ENCODE measurements at places on chromosomes 5 and 9. TPM values are rescaled to one million over a fixed set of nuclear protein-coding genes. Genes with fewer than 3 reads are reported as not detected.
A peak's percentile ranks its signal among the peaks of the same experiment; 100 is the strongest.

NCS1 gene
- total RNA-seq = 16.7 TPM

CA9 gene
- 670 TPM for total RNA-seq

GRCh38 chr9:113606510-113606909 lies 143.0 kb downstream of the RGS3 start:
- H3K27me3 ChIP-seq = no peaks in the 10 kb centered on the region
- no peak for DNase-seq
- H3K4me1 ChIP-seq = peaks cover 38% of the 10 kb centered on the region
- no peaks in the 10 kb centered on the region for H3K36me3 ChIP-seq
- no peak overlapping the region for H3K4me3 ChIP-seq

DNA sequence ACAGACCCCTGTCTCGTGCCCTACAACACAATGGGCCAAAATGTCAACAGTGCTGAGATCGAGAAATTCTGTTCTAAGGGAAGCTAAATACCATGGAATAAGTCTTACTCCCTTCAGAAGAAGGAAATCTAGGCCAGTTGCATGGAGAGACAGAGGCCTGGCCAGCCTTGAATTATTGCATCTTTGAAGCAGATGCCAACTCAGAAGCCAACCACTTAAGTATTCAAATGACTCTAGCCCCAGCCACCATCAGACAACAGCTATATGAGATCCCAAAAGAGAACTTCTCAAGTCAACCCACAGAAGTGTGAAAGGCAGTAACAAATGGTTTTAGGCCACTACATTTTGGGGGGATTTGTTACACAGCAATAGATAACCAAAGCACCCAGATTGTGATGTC lies 180.1 kb downstream of the ACTL7B start:
- no peaks in the 10 kb centered on the region for H3K27me3 ChIP-seq
- H3K4me1 ChIP-seq = no peaks in the 10 kb centered on the region
- no peak overlapping the region for H3K4me3 ChIP-seq

DNA sequence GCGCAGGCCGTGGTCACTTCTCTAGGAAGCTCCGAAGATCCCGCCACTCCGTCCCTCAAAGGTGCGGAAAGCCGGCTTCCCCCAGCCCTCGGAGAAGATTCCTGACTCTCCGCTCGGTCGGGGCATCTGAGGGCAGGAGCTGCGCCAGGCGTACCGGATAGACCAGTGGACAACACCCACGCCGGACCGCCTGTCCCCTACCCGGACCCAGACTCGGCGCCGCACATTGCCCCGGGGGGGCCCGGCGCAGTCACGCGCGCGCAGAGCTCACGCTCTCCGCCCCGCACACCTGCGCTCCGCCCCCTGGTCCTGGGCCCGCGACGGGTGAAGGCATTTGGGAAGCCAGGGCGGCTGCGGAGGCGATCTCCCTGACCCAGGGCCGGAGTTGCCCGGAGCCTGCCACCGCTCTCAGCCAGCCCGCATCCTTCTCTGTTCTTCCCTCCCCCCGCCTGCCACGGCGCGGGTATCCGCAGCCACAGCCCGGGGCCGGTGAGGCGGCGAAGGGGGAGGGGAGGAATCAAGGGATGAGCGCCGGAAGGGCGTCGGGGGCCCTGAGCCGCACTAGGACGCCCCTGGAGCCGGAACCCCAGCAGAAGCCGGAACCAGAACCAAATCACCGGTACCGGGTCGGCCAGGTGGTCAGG lies 448 bp downstream of the RELL2 start:
- H3K4me3 ChIP-seq = peak overlapping the region; percentile 90
- H3K4me1 ChIP-seq = peaks cover 19% of the 10 kb centered on the region
- peak; percentile 37 for DNase-seq
- H3K27me3 ChIP-seq = no peaks in the 10 kb centered on the region

DNA sequence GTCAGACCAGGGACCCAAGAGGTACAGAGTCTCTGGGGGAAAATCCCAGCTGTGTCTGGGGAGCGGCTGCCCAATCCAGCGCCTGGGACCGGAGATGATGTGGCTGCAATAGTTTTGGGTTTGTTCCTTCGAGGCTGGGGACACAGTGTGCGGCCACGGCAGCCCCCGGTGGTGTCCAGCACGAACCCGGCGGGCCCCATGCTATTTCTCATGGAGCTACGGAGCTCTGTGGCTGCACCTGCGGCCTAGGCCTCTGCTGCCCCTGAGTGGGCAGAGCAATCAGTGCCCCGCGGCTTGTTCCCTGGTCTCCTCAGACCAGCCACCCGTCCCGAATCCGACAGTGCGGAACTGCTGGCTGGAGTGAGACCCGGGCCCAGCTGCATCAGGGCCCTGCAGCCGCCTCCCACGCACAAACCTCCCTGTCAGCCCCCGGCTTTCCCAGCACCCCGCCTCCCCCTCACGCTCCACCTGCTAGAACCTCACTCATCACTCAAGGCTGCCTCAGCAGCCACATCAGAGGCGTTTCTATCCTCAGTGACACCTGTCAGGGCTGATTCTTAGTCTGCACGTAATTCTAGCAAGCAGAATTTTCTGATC lies 29.0 kb downstream of the SARDH start:
- peak; percentile 45 for DNase-seq
- no peaks in the 10 kb centered on the region for H3K27me3 ChIP-seq
- H3K27ac ChIP-seq = no peak overlapping the region
- H3K36me3 ChIP-seq = no peaks in the 10 kb centered on the region
- no peaks in the 10 kb centered on the region for H3K4me1 ChIP-seq

- H3K4me1 ChIP-seq = no peaks in the 10 kb centered on the region
- H3K36me3 ChIP-seq = no peaks in the 10 kb centered on the region
- H3K4me3 ChIP-seq = no peak overlapping the region
- no peaks in the 10 kb centered on the region for H3K27me3 ChIP-seq
- H3K27ac ChIP-seq = no peak overlapping the region
These were observed 124.3 kb downstream of the STK32A start for GRCh38 chr5:147359101-147359500.

DNA sequence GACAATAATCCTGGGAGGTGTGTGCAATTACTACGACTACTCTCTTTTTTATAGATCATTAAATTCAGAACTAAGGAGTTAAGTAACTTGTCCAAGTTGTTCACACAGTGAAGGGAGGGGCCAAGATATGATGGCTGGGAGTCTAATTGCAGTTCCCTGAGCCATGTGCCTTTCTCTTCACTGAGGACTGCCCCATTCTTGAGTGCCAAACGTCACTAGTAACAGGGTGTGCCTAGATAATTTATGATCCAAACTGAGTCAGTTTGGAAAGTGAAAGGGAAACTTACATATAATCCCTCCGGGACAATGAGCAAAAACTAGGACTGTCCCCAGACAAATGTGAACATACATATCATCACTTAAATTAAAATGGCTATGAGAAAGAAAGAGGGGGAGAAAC lies 20.2 kb downstream of the IL7R start:
- no peaks in the 10 kb centered on the region for H3K27me3 ChIP-seq
- no peaks in the 10 kb centered on the region for H3K36me3 ChIP-seq
- H3K4me1 ChIP-seq = no peaks in the 10 kb centered on the region
- no peak overlapping the region for H3K27ac ChIP-seq

GRCh38 chr5:77743181-77743580 lies 33.0 kb downstream of the TBCA start:
- H3K27me3 ChIP-seq = no peaks in the 10 kb centered on the region
- no peak for DNase-seq
- peaks cover 6% of the 10 kb centered on the region for H3K4me1 ChIP-seq
- no peak overlapping the region for H3K27ac ChIP-seq

- H3K27me3 ChIP-seq = no peaks in the 10 kb centered on the region
- H3K36me3 ChIP-seq = no peaks in the 10 kb centered on the region
- DNase-seq = no peak
- H3K4me3 ChIP-seq = no peak overlapping the region
These were observed 9.3 kb upstream of the ZCCHC9 start for GRCh38 chr5:81292130-81292529.

- no peaks in the 10 kb centered on the region for H3K36me3 ChIP-seq
- H3K4me1 ChIP-seq = peaks cover 7% of the 10 kb centered on the region
- DNase-seq = peak; percentile 44
- no peak overlapping the region for H3K27ac ChIP-seq
- H3K4me3 ChIP-seq = peak overlapping the region; percentile 31
- no peaks in the 10 kb centered on the region for H3K27me3 ChIP-seq
These were observed 216.2 kb upstream of the CLINT1 start for GRCh38 chr5:158074992-158075769.

- peaks cover 56% of the 10 kb centered on the region for H3K4me1 ChIP-seq
- peaks cover 3% of the 10 kb centered on the region for H3K27me3 ChIP-seq
- DNase-seq = peak; percentile 48
- no peak overlapping the region for H3K4me3 ChIP-seq
- peaks cover 40% of the 10 kb centered on the region for H3K36me3 ChIP-seq
- H3K27ac ChIP-seq = peak overlapping the region; percentile 10
These were observed 101.7 kb upstream of the FCN2 start for GRCh38 chr9:134778841-134779411.

DNA sequence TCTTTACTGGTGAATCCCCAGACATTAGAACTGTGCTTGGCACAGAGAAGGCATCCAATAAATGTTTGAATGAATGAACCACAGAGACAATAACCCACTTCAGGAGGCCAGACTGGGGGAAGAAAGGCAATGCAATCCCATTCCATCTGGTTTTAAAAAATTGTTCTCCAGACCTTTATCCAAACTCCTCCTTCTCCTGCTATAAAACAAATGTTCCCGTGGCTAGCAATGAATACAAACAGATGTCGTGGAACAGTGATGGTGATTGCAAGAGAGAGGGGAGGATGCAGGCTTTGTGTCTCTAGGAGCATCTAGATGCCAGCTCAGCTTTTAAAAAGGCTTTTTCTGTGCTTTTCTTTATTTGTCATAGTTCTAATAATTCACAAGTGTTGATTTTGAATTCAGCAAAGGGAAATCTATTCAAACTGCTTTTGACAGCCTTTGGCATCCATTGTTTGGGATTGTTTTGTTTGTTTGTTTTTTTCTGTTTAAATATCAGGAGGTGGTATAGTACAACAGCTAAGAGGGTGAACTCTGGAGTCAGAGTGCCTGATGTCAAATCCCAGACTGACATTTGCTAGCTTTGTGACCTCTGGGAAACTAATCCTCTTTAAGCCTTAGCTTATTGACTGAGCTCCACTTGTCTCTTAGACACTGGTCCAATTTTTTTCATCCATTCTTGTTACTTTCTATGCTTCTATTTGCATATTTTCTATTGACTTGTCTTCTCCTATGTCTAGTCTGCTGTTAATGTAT lies 59.1 kb downstream of the TNFSF15 start:
- H3K36me3 ChIP-seq = no peaks in the 10 kb centered on the region
- no peak overlapping the region for H3K4me3 ChIP-seq
- H3K27ac ChIP-seq = no peak overlapping the region

DNA sequence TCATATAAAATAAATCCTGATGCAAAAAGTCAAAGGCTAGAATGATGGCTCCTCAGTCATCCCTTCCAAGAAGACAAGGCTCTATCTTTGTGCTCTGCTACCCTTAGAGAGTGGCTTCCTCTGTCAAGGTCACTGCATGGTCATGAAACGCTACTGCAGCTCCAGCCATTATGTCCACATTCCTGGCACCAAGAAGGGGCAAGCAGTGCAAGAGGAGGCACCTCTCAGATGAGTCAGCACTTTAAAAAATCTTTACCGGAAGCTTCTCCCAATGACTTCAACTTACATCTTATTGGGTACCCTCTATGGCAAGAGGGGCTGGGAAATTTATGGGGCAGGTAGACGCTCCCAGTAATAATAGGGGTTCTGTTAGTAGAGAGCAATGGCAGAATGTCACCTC lies 129.5 kb upstream of the CPEB4 start:
- no peak overlapping the region for H3K27ac ChIP-seq
- H3K4me3 ChIP-seq = no peak overlapping the region
- H3K36me3 ChIP-seq = no peaks in the 10 kb centered on the region

DNA sequence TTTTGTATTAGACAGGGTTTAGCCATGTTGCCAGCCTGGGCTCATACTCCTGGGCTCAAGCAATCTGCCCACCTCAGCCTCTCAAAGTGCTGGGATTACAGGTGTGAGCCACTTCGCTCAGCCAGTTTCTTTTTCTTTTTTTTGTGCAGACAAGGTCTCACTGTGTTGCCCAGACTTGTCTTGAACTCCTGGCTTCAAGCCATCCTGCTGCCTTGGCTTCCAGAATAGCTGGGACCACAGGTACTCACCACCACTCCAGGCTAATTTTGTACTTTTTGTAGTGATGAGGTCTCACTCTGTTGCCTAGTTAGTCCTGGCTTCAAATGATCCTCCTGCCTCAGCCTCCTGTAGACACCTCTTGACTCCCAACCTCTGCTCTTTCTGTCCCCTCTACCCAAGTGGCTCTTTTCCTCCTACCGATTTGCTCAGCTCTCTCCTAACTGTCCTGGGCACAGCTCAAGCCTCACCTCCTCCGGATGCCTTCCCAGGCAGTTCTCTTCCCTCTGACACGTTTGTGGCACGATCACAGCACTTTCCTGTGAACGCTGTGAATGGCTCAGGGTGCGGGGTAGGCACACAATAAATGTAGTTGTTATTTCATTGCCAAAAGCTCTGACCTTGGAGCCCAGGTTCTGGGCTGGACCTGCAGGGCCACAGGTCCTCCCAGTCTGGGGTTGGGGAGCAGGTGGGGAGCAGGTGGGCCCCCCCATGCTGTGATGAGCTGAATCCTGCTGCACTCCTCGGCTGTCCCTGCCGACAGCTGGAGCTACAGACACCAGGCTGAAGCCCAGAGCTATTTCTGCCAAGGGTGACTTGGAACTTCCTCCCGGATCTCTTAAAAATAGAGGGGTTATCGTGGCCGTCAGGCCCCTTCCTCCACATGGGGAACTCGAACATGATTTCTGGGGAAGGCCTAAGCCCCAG lies 23.9 kb downstream of the GFI1B start:
- DNase-seq = no peak
- no peaks in the 10 kb centered on the region for H3K4me1 ChIP-seq
- no peaks in the 10 kb centered on the region for H3K36me3 ChIP-seq

DNA sequence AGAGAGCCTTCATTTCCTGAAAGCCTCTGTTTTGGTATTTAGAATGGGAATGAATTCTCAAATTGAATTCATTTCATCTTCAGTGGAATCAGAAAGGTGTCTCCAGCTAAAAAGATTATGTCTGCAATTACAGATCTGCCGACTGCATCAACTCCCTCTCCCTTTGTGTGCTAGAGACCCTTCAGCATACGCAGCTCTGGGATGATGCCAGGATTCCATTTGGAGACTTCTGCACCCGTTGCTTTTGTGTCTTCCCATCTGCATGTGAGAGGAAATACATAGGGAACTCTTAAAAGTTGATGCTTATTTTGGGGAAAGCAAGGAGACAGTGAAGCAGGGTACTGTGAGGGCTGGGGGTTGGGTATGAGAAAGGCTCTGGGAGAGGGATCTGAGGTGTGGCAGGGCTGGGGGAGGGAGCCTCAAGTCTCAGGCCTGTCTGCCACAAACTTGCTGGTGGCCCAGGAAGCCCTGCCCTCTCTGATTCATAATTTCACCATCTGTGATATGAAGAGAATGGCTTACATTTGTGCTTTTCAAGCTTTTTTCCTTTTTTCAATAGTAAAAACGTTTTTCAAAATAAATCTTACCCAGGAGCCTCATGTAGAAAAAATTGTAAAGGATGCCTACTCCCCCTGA lies 89.7 kb upstream of the SAP30L start:
- no peak overlapping the region for H3K4me3 ChIP-seq
- no peaks in the 10 kb centered on the region for H3K36me3 ChIP-seq
- DNase-seq = no peak

DNA sequence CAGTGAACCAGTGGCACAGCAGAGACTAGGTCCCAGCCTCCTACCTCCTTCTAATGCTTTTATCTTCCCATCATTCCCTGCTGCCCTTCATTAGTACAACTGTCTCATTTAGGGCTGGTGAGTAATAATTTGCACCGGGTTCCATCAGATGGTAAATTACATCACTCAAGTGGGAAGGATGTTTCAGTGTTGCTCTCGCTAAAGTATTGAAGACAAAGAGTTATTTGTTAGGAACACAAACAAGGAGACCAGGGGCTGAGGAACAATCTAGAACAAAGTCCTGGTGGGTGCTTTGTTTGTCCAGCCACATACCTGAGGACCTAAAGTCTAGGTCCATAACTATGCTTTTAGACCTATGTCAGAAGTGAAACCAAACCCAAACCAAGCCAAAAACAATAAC lies 52.4 kb downstream of the SEC61B start:
- H3K4me3 ChIP-seq = no peak overlapping the region
- DNase-seq = no peak
- no peaks in the 10 kb centered on the region for H3K4me1 ChIP-seq
- no peaks in the 10 kb centered on the region for H3K27me3 ChIP-seq
- H3K36me3 ChIP-seq = no peaks in the 10 kb centered on the region
- no peak overlapping the region for H3K27ac ChIP-seq
